GM03348 (cell line): ENCODE measurements at places on chromosomes 13 and 19.

GRCh38 chr13:77981281-77981881 lies 62.8 kb upstream of the EDNRB start:
- no peak for DNase-seq

DNA sequence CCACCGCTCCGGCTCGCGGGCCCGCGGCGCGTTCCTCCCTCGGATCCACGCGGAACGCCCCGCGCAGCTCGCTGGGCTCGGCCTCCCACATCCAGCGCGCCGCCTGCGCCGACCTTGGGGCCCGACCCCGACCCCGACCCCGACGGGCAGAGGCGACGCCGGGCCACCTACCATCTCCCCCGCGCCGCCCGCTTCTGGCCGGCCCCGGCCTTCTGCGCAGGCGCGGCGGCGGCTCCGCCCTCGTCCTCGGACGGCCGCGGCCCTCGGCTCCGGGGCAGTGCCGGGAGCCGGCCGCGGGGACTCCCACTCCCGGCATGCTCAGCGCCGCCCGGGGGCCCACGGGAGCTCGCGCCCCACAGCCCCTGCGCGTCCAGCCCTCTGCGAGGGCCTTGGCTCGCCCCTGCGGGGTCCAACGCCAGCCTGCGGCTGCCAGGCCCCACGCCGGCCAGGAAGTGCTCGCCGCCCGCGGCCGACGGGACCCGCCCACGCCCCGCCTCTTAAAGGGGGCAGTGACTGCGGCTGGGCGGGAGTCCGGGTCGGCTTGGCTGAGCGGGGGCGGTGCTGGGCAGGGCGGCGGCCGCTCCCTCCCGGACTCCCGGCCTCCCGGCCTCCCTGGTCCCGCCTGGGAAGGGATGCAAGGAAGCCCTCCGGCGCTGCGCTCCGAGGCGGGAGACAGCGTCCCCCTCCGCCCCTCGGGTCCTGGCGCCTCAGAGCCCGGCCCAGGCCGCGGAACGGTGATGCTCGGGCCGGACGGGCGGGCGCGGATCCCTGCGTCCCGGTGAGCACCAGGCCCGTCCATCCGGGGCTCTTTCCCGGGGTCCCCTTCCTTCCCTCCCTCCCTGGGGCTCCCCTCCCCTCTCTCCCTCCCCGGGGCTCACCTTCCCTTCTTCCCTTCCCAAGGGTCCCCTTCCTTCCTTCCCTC lies at the start of gene DCUN1D2:
TSS of gene DCUN1D2 (minus strand) at position 216 of the 922 bp plus-strand sequence. CDS start at position 174, 42 bp downstream.
- peak; percentile 99 for DNase-seq

DNA sequence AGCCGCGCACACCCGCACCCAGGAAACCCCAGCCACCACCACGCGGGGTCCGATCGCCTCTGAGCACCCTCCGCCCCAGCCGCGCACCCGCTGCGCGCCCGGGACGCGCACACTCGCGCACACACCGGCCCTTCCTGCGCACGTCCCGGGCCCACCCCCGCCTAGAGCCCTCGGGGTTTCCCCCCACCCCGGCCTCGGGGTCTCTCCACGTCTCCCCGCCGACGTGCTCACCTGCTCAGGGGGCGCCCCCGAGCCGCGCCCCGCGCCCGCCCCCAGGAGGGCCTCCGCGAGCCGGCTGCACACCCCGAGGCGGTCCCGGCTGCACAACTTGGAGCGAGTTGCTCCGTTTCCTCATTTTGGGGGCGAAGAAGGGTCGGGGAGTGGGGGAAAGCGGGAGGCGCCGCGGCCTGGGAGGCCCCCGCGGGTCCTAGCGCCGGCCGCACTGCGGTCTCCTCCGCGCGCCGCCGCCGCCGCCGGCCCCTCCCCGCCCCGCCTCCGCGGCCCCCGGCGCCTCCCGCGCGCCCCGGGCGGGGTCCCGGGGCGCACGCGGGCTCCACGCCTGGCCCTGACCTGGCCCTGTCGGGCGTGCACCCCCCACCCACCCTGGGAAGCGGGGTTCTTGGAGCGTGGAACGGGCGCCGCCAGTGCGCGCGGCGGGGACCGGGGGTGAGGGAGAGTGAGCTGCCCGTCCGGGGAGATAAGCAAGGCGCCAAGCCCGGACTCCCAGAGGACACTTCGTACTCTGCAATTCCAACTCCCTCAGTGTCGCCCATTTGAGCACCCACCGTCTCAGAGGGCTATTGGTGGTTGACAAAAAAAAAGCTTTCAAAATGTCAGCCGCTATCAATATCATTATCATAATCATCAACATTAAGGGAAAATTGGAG lies at the start of gene MATK:
TSS of gene MATK (minus strand) at position 444 of the 887 bp plus-strand sequence. CDS start 1,246 bp downstream, outside the sequence.
- DNase-seq = no peak

DNA sequence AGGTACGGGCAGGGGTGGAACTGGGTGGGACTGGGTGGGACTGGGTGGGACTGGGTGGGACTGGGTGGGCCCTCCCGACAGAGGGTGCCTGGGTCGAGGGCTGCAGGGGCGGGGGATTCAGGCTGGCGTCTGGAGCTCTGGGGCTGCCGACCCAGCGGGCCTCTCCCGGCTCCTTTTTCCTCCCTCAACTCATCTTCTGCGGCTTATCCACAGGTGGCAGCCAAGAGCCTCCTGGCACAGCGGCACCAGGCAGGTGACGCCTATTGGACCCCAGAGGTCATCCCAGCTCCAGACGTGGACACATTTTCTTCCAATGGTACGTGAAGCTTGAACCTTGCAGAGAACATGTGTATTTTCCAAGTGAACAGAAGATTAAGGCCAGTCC lies 533 bp downstream of the ZNF544 start:
- peak; percentile 40 for DNase-seq

GRCh38 chr13:37919329-37919880 lies 49.8 kb upstream of the TRPC4 start:
- DNase-seq = no peak

GRCh38 chr13:33846303-33847062 lies 28.5 kb downstream of the RFC3 start:
- no peak for DNase-seq

GRCh38 chr13:28440774-28441504 lies 54.0 kb downstream of the FLT1 start:
- no peak for DNase-seq

DNA sequence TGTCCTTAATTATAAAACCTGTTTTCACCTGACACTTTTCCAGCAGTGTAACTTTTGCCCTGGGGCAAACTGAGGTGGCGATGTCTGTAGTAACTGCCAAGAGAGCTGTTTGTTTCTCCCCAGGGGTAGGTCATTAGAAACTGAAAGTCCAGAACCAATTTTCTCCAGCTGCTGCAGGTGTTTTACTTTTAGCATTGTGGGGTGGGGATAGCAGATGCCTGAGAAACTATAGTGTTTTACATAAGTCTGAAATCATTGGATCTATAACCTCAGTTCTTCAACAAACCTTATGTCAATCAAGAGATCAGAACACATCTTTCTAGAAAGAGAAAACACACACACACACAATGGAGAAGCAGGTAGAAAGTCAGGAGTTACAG lies 92.7 kb downstream of the LHFPL6 start:
- no peak for DNase-seq

DNA sequence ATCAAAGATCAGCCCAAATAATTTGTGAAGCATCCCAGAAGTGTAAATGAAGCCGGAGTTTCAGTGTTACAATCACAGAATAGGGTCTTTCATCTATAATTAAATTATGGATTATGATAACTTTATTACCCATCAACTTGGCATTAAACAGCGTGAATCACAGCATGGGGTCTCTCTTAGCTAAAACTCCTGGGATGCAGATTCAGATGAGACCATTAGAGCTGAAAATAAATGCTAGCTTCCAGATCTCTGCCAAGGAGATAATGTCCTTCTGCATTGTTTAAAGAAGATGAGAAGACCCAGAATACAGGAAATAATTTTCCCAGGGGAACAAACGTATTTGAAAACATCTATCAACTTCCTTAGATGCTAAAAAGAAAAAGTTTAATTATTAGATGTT lies 546.0 kb upstream of the PCDH9 start:
- no peak for DNase-seq

DNA sequence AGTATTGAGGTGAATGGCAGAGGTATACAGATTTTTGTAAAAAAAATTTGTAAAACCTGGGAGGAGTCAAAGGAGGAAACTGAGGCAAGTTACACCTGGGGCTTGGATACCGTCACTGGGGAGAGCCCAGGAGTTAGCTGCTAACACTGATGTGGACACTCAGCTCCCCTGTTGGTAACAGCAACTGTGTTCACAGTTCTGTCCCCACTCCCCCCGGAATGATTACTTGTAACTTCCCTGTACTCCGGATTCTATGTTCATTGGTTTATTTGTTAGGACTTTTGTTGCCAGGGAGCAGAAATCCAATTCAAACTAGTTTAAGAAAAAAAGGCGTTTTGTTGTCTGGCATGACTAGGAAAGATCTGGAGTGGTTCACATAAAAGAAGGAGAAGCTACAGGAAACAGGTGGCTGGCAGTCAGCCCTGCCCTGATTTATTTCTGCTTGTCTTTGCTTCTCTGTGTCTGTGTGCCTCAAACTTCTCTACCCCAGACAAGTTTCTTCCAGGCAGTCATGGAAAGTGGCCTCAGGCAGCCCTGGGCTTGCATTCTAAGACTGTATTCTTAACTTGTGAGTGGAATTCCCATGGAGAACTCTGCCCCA lies 2.3 kb upstream of the GPR12 start:
- no peak for DNase-seq

GRCh38 chr13:27130979-27131623 lies 40.5 kb downstream of the USP12 start:
- DNase-seq = no peak
